ENCODE measurements at places on chromosomes 13 and 19. TPM values are rescaled to one million over a fixed set of nuclear protein-coding genes. Genes with fewer than 3 reads are reported as not detected.

The KASH5 gene
- not detected for total RNA-seq

The SLC10A2 gene
- not detected for total RNA-seq

The GFY gene
- not detected for total RNA-seq

The ZNF627 gene
- 18.8 TPM for total RNA-seq

The CLDN10 gene
- 0.28 TPM for total RNA-seq

The ZNF540 gene
- total RNA-seq = 0.13 TPM

The ZAR1L gene
- not detected for total RNA-seq

GRCh38 chr13:94595001-94595949, 677 bp downstream of the TGDS start:
- no peak for DNase-seq

- no peak for DNase-seq
These were observed 14.5 kb upstream of the TSPAN16 start for GRCh38 chr19:11281356-11282049.

DNA sequence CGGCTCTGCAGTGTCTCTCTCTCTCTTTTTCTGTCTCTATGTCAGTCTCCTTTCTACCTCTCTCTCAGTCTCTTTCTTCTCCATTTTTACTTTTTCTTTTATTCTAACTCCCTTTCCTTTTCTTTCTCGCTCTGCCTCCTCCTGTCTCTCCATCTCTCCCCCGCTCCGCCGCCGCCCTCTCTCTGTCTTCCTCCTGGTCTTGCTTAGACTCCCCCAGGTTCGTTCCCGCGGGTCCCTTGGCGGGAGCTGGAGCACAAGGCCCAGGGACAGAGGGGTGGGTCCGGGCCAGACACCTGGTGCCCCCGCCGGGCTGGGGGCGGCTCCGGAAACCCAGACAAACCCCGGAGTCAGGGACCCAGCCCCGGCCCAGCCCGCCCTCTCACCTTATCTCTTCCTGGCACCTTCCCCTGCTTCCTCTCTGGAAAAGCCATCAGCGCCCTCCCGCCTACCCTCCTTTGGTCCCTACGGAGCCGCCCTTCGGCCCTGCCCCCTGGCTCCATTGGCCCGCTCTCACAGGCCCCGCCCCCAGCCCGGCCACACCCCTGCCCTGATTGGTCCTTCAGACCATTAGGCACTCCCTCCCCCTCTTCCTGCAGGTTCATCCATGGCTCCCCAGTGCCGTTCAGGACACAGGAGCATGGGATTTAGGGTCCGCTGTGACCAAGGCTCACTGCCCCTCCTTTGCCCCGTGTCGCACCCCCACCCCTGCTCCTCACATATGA, 15.4 kb upstream of the NOP53 start:
- DNase-seq = peak; percentile 78

DNA sequence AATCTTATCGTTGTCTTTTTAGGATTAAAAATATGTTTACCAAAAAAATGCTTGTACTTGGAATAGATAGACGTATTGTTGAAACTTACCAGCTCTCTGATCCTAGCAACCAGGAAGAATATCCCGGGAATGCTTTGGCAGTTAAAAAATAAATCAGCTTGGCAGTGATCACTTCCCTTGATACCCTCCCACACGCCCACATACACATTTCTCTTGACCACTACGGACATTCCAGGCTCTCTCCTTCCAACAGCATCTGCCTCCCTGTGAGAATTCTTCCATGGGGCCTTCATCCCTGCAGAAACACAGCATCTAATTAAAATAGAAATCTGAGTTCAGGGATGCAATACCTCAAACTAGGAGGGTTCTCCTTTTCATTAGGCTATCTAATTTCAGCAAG, 57.9 kb downstream of the THSD1 start:
- DNase-seq = peak; percentile 52

DNA sequence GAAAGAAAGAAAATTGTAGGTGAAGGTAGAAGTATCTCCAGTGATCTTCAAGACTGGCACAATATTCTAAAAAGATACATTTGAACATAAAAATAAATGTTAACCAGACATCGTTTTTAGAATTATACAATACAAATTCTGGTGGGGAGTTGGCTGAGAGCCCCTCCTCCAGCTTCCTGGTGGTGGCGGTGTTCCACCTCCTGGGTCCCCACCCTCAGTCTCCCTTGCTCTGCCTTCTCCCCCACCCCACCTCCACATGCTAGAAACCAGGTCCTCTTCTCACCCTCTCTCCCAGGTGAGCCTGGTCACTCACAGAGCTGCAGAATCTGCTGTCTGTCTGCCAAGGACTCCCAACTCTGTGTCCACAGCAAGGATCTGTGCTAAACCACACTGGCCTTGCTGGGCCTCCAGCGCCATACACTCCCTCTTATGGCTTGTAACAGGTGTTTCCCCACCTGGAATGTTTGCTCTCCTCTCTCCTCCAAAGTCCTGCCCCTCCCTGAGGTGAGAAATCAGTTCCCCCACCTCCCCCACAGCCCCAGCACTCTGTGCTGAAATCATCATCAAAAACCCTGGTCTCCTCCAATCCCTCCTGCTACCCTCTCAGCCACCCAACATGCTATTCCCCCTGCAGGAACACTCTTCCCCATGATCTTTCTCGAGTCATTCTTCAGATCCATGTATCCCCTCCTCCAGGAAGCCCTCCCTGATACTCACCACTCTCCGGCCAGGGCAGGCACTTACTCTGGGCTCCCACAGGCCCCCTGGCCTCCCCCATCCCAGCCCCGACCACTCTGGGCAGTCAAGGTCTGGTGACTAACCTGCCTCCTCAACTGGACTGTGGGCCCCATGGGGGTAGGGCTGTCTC, 20.5 kb upstream of the CYP2S1 start:
- DNase-seq = no peak

DNA sequence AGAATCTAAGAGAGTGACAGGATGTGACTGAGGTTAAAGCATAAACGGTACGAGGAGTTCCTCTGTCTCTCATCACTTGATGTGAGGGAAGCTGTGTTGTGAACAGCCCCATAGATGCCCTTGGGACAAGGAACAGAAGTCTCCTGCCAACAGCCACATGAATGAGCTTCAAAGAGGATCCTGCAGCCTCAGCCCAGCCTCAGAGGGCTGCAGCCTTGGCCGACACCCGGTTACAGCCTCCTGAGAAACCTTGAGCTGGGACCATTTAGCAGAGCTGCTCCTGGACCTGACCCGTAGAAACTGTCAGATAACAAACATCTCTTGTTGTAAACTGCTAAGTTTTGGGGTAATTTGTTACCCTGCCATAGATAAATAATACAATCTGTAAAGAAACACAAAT, 54.2 kb downstream of the CCNE1 start:
- DNase-seq = no peak

DNA sequence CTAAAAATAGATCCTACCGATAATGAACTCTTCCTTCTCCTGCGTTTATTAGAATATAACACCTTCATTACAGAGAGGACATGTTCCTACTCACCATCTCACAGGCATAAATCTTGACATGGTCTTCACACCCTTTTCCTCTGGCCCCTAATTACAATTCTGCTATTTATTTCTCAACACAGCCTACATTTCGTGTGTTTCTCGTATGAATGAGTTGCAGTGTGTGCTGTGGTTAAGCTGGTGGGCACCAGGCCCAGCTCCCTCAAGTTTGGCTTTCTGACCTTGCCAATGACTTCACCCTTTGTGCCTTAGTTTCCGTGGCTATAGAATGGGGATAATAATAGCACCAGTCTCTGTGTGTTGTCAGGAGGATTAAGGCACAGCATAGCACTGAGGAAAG, 12.3 kb upstream of the KATNAL1 start:
- DNase-seq = no peak

DNA sequence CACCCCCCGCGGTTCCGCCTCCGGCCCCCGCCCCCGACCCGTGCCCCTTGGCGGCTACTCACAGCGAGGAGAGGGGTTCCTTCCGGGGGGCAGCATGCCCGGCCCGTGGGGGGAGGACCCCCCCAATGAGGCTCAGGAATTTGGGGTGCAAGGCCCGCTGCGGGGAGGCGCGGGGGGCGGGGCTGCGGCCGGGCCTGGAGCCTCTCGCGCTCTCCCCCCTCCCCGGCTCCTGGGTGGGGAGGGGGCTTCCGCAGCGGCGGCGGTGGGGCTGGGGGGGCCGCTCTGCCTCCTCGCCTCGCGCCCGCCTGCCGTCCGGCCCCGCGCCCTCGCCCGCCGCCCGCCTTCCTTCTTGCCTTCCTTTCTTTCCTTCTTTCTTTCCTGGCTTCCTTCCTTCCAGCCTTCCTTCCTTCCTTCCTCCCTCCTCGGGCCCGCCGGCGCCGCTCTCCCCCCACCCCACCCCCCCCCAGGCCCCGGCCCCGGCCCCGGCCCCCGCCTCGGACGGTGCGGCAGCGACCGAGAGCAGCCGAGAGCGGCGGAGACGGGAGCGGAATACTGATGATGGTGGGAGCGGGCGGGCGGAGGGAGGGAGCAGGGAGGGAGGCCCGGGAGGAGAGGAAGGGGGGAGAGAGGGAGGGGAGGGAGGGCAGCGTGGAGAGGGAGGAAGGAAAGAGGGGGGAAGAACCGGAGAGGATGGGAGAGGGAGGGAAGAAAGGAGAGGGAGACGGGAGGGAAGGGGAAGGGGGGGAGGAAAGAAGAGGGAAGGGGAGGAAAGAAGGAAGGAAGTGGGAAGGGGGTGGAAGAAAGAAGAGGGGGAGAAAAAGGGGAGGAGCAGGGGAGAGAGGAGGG, at the start of gene LRRC4B:
TSS of gene LRRC4B (minus strand) at position 554 of the 846 bp plus-strand sequence. CDS start 19,597 bp downstream, outside the sequence.
- DNase-seq = no peak

DNA sequence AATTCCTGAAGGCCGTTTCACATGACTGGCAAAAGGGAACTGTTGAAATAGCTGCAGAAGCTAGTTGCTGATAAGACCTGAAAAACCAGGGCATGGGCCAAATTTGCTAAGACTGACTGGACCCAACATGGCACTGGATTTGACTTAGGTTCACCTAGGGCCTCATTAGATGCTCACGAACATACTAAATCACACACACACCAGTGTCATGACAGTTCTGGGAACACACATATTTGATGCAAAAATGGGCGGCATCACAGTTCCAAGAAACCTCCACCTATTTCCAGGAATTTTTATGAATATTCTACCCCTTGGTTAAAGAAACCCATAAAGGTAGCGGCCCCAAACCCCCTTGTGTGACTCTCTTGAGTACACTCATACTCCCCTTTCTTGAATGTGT, 99.6 kb upstream of the OBI1 start:
- no peak for DNase-seq

- no peak for DNase-seq
These were observed 126.6 kb upstream of the MCF2L start for GRCh38 chr13:112842343-112842856.

- no peak for DNase-seq
These were observed 522.0 kb upstream of the ATXN8OS start for GRCh38 chr13:69585656-69586055.

DNA sequence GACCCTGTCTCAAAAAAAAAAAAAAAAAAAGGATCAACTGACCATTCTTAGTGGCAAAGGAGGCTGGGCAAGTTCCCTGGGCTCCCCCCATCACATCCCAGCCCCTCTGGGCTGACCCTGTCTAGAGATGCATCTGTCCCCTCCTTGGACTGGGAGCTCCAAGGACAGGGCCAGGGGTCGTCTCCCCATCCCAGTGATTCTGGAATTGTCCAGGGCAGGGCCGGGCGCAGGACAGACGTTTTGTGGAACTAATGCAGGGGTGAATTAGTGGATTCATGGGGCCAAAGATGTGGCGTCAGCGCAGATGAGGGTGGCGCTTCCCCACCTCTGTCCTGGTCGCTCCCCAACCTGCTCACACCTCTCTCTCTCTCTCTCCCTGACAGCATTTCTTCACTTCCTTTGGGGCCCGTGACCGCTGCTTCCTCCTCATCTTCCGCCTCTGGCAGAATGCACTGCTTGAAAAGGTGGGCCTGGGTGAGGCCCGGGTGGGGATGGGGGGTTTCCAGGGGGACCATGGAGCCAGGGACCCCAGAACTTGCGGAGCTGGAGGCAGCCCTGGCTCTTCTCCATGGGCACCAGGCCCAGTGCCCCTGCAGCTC, 11.1 kb downstream of the GRAMD1A start:
- DNase-seq = no peak

GRCh38 chr13:28792992-28793391, 27.1 kb upstream of the MTUS2 start:
- no peak for DNase-seq

GRCh38 chr13:77725071-77725470, 27.6 kb downstream of the SLAIN1 start:
- DNase-seq = no peak

DNA sequence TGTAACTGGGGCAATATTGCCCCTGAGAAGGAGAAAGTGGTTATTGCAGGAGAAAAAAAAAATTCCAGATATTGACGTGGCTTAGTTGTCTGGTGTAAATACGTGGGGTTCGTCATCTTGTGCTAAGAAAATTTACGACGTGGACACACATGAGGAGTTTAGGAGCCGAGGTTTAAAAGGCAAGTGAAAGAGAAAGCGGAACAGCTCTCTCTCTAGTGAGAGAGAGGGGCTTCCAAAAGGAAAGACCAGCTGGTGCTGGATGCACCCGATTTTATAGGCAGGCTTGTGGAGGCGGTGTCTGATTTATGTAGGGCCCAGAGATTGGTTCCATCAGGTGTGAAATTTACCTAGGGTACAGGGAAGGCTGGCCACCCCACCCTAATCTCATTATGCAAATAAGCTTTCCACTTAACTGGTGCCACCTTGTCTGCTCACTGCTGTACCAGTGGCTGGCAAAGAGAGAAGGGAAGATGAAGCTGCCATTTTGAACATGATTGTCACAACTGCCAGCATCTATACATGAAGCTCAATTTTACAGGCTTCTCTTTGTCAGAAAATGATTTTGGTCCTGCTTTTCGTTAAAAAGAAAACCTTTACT, 845.1 kb downstream of the DACH1 start:
- DNase-seq = no peak

GRCh38 chr13:65932587-65933239, 1297.4 kb downstream of the PCDH9 start:
- DNase-seq = no peak

Measured in pulmonary artery endothelial cell (primary cell).